ENCODE measurements at places on chromosomes 3 and 15.

DNA sequence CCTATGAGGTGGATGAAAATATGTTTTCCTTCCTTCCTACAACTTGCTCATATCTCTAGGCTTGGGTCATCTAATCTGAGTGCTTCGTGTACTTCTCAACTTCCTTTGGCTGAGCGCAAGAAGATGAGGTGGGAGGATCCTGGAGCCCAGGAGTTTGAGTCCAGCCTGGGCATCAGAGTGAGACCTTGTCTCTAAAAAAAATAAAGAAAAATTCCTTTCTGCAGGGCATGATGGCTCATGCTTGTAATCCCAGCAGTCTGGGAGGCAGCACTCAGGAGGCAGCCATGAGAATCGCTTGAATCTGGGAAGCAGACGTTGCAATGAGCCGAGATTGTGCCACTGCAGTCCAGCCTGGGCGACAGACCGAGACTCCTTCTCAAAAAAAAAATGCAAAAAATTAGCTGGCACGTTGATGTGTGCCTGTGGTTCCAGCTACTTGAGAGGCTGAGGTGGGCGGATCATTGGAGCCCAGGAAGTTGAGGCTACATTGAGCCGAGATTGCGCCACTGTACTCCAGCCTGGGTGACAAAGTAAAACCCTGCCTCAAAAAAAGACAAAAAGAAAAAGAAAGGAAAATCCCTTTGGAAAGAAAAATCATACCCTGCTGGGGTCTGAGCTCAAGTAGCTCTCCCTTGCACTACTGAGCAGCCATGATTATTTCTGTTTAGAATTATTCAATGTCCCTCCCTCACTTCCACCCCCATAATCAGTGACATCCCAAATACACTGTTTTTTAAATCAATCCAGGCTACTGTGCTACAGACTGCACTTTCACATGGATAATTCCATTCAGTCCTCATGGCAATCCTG lies 28.0 kb upstream of the RAB11A start:
- peak; percentile 61 for DNase-seq

GRCh38 chr15:63931556-63931955 lies 97.8 kb upstream of the HERC1 start:
- no peak for DNase-seq

GRCh38 chr15:66763186-66764071 lies 61.4 kb downstream of the SMAD6 start:
- peak; percentile 98 for DNase-seq

DNA sequence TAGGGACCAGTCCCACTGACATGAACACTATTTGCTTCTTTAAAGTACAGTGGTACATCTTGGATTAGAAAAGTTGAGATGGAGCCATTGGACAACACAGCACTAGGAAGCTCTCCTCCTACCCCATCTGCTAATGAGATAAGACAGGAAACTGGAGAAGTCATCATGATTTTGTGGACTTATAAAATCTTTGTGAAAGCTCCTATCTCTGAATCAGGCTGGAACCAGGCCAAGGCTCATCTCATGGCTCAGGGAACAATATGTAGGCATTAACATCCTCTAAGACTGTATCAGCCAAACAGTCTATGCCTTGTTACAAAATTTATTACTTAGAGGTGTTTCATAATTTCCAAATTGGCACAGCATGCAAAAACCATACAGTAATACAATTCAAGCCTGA lies 84.1 kb downstream of the BOC start:
- no peak for DNase-seq

DNA sequence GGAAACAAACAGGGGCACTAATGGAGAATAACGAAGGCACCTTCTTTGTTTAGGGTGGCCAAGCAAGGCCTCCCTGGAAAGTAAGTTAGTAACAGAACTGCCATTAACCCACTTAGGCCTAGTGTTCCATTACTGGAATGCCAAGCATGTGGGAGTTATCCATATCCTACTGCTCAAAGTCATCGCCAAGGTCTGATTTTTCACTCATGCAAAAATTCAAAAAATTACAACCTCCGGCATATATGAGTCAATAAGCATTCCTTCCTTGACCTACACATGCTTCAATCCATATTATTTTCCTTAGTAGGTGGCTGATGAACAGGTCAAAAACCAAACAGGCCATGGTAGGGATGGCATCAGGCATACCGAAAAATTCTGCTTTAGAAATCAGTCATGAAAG lies 1097.2 kb downstream of the FHIT start:
- DNase-seq, result no peak

DNA sequence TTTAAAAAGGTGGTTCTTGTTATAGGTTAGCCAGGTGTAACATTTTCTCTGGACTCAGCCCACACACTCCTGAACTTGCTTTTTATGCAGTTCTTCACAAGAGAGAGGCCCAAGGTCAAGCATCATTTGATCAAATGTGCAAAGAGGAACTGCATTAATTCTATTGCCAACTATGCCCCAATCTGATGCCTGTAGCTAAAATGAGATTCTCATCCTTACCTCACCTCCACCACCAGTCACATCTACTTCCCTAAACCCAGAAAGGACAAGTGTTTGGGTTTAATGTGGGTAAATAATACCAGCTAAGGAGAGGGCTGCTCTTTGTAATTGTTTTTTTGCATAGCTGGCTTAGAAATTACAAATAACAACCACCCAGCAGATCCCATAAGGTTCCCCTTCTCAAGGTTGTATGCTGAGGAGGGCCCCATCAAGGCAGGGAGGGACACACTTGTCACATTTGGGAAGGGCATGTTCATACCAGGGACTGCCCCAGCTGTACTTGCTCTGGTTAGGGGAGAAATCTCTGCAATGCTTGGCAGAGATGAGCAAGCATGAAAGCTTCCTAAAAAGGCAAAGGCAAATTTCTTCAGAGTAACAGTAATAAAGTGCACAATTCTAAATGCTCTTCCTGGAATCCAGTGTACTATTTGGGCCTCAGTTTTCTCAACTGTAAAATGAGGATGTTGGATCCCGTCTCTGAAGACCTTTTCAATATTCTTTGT lies 76.2 kb downstream of the TGFBR2 start:
- no peak for DNase-seq

DNA sequence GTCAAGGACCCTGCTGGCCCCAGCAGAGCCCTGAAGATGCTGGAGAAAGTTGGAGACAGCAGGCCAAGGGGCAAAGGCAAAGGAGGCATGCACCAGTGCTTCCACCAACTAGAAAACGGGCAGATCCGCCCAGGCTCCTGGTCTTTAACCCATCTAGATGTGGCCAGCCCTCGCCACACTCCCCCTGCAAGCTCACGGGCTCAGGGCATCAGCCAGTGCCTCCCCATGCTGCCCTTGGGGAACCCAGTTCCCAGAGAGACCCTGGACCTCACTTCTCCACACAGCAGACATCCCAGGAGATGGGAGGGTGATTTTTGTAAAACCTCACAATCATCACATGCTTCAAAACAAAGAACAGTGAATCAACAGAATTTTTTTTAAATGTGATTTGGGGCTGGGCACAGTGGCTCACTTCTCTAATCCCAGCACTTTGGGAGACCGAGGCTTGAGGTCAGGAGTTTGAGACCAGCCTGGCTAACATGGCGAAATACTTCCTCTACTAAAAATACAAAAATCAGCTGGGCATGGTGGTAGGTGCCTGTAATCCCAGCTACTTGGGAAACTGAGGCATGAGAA lies 24.5 kb downstream of the CYFIP1 start:
- no peak for DNase-seq

DNA sequence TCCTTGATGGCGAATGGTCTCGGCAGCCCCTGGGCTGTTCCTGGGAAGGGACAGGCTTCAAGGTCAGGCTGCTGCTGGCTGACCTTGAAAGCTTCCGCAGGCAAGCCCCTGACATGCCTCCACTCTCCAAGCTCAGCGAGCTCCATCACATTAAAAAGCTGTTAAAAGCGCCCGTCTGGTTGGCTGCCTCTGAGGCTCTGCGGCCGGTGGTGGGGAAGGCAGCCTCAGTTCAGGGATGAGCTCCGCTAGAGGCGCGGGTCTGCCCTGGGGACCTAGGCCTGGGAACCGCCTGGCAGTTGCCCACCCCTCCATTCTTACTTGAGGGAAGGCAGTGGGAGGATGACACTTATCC lies 103.8 kb downstream of the LINGO1 start:
- DNase-seq, result no peak

- no peak for DNase-seq
Observed at GRCh38 chr15:96849271-96849900, 518.9 kb downstream of the NR2F2 start.

DNA sequence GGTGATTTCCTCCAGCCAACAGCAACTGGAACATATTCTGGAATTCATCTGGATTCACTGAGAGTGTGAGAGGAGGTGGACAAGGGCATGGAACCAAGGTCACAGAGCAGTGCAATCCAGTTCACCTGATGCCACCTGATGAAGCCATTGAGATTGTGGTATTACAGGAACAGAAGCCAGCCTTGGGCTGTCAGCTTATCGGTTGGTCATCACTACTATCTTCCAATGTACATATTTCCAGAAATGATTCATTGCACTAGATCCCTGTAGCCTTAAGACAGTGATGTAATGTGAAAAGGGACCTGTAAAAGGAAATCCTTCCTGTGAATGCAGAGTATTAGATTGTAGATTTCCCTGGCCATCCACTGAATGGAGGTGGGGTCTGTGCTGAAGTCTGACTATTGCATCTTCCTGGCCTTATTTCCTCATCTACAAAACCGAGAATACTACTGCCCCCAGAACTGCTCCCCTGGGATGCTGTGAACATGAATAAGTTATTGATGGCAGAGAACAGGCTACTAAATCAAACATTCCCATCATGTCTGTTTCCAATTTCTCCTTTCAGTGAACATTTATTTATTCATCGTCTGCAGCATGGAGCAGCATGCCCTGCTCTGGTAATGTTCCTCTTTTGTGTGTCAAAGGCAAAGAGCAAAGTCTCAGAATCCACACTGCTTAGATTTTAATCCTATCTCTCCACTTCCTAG lies 47.4 kb upstream of the TPM1 start:
- no peak for DNase-seq

DNA sequence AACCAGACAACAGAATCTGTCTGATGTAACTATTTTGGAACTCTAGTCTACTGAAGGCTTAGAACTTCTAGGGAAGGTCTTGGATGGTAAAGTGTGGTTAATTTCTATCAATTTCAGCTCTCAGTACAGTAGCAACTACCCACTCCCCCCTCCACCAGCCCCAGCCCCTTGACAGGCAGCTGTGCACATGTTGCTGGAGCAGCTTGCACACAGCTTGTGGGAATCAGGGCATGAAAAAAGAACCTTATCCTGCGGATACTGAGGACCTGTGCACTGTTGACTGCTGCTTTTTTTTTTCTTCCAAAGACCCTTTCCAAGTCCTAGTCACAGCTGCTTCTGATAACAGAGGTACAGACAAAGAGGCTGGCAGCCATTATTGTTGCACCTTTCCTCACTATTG lies 81.5 kb upstream of the UBP1 start:
- DNase-seq, result no peak

DNA sequence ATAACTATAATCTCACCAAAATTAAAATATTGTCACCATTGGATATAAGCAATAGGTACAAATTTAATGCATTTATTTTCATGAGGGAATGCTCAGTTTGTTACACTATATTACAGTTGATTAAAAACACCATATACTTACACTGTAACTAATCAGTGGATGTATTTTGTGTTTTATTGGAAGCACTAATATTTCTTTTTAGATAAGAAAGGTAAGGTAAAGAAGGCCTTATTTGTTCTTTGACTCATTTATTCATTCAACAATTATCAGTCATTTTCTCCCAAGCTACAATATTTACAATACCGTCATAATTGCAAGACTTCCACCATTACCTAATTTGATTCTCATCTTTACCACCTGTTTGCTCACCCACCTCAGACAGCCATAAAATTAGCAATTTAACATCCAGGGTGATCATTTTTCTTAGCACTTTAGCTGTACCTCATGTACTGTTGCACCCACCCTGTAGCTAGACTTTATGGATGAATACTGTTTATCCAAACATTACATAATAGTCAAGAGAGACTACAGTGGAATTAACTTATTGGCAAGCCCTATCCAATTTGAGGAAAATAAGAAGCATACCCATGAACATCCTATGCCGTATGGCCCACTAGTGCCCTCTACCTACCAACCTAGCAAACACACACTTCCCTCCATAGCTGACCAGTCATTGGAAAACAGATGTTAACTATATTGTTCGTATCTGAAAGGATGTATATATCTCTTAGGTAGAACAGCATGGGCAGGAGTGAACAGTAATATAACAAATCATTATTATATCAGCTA lies 229.6 kb downstream of the BBX start:
- no peak for DNase-seq

DNA sequence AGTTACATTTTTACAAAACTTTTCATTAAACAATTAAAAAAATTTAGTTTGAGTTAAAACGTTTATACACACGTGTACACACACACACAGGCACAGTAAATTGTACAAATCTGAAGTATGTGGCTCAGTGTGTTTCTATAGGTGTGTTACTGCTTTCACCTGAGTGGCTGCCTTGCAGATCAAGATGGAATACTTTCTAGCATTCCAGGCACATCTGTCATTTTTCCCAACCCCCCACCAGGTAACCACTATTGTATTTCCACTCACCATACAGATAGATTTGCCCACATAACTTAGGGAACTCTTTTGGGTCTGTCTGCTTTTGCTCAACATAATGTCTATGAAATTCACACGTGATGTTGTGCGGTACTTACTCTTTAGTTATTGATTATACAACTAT lies 141.1 kb downstream of the PTPRG start:
- no peak for DNase-seq

- DNase-seq, result no peak
Observed at GRCh38 chr15:60222404-60222803, 175.4 kb downstream of the ANXA2 start.

DNA sequence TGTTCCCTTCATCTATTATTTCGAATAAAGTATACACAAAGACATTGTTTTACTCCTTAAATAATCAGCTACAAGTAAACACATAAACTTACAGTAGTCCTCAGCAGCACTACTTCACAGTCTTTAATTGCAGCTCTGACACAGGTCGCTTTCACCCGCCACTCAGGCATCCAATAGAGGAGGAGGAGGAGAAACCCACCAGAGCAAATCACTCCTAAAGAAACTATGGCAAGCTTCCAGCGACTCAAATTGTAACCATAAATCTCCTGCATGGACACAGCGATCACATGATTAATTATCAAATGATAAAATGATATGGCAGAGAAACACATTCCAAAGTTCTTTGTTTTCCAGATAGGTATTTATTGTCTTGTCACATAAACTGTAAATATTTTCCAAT lies 26.2 kb downstream of the ATP13A3 start:
- no peak for DNase-seq

DNA sequence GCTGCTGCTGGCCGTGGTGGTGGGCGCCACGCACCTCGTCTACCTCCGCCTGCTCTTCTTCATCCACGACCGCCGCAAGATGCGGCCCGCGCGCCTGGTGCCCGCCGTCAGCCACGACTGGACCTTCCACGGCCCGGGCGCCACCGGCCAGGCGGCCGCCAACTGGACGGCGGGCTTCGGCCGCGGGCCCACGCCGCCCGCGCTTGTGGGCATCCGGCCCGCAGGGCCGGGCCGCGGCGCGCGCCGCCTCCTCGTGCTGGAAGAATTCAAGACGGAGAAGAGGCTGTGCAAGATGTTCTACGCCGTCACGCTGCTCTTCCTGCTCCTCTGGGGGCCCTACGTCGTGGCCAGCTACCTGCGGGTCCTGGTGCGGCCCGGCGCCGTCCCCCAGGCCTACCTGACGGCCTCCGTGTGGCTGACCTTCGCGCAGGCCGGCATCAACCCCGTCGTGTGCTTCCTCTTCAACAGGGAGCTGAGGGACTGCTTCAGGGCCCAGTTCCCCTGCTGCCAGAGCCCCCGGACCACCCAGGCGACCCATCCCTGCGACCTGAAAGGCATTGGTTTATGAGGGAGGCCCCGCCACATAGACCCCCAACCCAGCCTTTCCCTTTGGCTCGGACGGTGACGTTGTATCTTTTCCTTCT lies 1.1 kb downstream of the GPR27 start:
- no peak for DNase-seq

All from tibial artery (tissue), 4 donors.